ENCODE measurements at places on chromosomes 11 and 22.

GRCh38 chr11:128501008-128501407, 86.3 kb downstream of the ETS1 start:
- no peak for DNase-seq

GRCh38 chr22:20793748-20794649, 20.1 kb downstream of the SERPIND1 start:
- DNase-seq = no peak

GRCh38 chr11:67489203-67489884, 6.5 kb downstream of the AIP start:
- no peak for DNase-seq

DNA sequence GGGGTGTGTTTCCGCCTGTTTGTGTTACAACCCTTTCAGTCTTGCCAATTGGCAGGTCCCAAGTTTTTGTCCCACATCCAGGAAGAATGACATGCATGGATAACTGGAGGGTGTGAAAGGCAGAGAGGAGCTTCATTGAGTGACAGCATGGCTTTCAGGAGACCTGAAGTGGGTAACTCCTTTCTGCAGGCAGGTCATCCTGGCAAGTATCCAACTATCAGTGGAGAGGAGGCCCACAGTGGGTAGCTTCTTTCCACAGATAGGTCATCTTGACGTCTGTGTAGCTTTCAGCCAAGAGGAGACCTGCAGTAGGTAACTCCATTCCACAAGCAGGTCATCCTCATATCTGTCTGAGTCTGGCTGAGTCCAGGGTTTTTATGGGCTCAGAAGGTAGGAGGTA, 1268.8 kb upstream of the CNTN5 start:
- no peak for DNase-seq

GRCh38 chr11:27355575-27356104, 7.4 kb downstream of the CCDC34 start:
- no peak for DNase-seq

DNA sequence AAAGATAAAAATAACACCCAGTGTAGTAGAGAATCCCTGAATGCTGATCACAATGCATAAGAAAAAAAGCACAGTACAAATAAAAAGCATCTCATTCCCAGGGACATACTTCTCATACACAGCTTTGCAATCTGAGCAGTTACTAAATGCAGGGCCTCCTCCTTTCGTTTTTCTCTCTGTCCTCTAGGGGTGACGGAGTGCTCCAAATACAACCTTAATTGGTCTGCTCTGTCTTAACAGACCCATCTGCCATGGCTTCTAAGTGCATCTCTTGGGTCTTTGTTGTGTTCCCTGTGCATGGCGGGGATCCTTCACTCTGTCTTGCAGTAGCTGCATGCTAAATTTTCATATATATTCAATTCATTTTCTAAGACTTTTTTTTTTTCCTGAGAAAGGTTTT, 1114.2 kb upstream of the RAG2 start:
- DNase-seq = no peak

- DNase-seq = peak; percentile 34
These were observed 92.8 kb downstream of the MYEOV start for GRCh38 chr11:69386594-69387408.

GRCh38 chr11:26951809-26952515, 42.0 kb upstream of the FIBIN start:
- no peak for DNase-seq

DNA sequence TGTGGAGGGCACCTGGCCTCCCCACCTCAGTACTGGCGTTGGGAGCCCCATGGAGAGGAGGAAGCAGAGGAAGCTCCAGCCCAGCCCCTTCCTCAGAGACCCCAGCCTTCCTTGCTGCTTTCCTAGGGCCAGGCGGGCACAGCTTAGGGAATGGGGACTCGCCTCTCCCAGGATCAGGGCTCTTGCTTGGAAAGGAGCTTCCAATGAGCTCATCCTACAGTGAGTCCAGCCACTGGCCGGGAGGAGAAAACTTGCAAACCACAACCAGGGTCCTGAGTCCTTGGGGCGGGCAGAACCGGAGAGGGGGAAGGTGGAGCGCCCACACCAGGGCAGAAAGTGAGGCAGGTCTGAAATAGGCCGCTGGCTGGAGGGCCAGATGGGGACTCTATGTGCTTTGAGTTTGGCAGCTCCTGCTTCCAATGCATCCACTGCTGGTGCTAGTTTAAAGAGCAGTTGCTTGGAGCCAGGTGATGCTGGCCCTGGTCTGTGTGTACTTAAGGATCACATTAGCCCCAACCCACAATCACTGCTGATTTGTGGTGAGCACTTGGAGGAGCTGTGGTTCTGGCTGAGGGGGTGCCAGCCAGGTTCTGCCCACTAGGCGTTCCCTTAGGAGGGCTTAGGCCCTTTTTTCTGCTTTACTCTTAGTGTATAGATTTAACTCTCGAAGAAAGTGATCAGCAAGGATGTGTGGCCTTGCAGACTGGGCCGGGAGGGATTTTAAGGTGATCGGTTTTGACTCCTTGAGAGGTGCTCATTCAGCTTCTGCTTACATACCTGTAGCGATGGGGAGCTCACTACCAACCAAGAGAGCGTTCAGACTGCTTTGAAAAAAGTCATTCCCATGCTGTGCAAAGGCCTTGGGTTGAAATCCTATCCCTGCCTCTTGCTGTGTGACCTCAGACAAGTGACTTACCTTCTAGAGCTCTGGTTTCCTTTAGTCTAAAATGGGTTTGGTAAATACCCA, 81.9 kb downstream of the TP53I11 start:
- DNase-seq = no peak

- DNase-seq = no peak
These were observed 27.5 kb downstream of the CLPB start for GRCh38 chr11:72406540-72407527.

- no peak for DNase-seq
These were observed 115.0 kb downstream of the SHANK2 start for GRCh38 chr11:71137376-71137775.

DNA sequence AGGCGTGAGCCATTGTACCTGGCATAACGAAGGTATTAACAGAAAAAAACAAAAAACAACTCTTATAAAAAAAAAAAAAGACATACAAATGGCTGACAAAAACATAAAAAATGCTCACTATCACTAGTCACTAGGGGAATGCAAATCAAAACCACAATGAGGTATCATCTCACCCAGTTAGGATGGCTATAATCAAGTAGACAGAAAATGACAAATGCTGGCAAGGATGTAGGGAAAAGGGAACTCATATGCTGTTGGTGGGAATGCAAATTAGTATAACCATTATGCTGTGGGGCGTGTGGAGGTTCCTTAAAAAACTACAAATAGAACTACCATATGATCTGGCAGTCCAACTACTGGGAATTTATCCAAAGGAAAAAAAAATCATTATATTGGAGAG, 17.0 kb downstream of the THY1 start:
- DNase-seq = no peak

DNA sequence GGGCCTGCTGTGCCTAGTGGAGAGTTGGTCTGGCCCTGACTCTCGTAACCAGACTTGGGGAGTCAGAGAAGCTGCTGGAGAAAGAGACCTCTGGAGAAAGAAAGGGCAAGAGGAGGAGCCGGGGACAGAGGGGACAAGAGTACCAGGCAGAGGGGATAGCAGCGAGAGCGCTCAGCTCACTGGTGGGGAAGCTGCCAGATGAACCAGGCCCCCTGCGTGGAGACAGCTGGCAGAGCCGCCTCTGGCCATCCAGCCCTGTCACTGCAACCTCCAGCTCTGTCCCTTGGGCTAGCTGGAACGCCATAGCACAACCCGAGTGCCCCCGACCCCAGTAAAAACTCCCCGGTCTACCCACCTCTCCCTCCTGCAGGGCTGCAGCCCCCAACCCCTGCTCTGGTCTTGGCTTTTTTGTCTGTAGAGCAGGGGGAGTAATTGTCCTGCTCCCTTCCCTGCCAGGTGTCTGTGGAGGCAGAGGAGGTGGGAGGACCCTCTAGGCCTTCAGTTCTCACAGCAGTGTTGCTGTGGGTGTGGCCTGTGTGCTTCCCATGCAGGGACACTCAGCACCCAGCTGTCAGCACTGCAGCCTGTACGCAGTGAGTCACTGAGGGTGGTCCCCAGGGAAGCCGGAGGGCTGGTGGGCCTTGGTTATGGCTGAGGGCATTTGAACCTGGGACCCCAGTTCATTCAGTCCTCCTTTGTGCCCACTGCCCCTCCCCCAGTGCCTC, 4.8 kb upstream of the SUN2 start:
- DNase-seq = no peak

DNA sequence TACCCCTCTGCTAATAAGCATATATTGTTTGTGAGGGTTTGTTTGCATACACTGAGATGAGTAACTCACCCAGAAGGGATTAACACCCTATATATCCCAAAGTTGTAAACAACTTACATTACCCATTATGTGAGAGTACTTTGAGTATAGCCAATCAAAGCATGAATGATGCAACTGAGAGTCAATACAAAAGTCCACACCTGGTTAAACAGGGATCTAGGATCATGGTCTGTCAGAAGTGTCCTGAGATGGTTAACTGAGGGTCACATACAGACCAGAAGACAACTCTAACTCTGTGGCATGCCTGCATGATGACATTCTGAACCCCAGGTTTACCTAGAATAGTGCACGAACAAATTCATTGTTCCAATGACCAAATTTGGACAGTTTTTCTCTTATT, 17.4 kb upstream of the OR10A5 start:
- DNase-seq = no peak

DNA sequence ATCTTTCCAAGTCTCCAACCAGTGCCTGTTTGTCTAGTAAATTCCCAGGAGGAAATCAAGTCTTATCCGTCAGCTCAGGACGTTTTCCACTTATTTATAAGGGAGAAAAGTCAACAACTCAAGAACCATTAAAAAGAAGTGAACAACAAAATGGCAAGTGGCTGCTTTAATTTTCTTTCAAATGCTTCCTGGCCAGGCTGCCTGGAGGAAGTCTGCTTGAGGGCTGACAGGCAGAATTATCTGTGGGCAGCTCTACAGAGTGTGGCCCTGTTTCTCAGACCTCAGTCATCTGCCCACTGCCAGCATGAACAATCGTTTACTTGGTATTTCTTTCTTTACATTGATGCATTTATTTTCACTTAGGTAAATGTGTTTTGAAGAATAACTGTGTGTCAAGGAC, 281.9 kb upstream of the ISX start:
- no peak for DNase-seq

DNA sequence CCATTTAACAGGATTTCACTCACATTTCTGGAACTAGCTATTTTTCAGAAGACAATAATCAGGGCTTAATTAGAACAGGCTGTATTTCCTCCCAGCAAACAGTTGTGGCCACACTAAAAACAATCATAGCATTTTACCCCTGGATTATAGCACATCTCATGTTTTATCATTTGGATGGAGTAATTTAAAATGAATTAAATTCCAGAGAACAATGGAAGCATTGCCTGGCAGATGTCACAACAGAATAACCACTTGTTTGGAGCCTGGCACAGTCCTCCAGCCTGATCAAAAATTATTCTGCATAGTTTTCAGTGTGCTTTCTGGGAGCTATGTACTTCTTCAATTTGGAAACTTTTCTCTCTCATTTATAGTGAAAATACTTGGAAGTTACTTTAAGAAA, 9.2 kb downstream of the PRSS23 start:
- no peak for DNase-seq

GRCh38 chr11:118401880-118402590, 629 bp downstream of the ATP5MG start:
- DNase-seq = no peak

GRCh38 chr22:24437091-24437490, 9.7 kb downstream of the ADORA2A start:
- no peak for DNase-seq

DNA sequence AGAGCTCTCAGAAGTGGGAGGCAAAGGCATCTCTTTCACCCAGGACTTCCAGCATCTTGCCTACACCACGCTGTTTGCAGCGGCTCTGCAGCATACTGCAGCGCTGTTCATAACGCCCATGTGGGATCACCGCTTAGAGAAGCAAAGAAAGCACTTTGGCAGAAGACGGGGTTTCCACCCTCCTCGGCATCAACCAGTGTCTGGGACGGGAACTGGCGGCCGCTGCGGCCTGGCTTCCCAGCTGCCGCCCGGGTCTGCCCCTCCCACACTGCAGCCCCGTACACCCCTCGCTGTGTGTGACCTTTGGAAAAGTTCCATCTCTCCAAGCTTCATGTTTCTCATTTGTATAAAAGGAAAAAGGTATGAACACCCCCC, 545 bp upstream of the TIRAP start:
- peak; percentile 47 for DNase-seq

DNA sequence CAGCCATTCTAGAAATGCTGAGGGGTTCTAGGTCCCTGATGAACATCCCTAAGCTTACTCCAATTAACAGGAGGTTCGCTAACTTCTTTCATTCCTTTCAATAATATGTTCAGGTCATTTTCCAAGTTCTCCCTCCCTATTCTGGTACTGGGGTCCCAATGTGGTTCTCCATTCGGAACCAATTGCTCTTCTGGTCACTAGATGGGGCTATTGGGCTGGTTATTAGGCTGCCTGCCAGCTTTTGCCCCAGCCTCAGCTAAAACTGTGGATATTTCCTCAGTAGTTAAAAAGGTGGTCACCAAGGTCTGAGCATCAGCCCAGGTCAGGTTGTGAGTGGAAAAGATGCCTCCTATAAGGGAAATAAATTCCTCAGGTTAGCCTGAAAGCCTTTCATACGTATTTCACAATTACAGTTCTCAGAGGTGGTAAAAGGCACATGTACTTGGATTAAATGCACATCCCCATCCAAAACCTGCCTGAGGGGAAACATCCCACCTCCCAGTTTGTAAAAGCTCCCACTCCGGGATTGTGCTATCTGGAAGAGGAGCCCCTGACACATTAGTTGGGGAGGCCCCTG, 161.1 kb upstream of the CCDC179 start:
- DNase-seq = no peak

GRCh38 chr22:48476577-48476976, 1351.1 kb downstream of the BRD1 start:
- DNase-seq = no peak

- DNase-seq = no peak
These were observed 452.3 kb downstream of the RAB38 start for GRCh38 chr11:87722756-87723565.

- no peak for DNase-seq
These were observed 200.3 kb upstream of the MPPED2 start for GRCh38 chr11:30786256-30787110.

- DNase-seq = no peak
These were observed 321.9 kb downstream of the MIAT start for GRCh38 chr22:26979294-26979693.

DNA sequence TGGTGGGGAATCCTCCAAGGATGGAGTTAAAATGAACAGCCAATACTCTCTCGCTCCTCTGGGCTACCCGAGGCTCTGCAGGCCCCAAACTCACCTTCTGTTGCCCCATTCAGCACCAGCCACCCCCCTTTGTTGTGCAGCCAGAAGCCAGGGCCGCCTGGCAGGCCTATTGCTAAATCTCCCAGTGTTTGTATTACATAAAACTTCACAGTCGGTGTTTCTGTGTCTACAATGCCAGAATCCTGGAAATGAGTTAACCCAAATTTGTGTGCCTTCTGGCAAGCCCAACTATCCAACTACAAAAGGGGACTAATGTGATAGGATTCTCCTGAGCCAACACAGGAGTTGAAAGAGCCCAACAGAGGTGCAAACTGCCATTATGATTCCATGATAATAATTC, 9.3 kb downstream of the KCNJ5 start:
- no peak for DNase-seq

GRCh38 chr11:111836162-111836561, 35.2 kb downstream of the ALG9 start:
- DNase-seq = no peak
